GM12891 (cell line): ENCODE measurements at places on chromosomes 7 and 10.

GRCh38 chr10:93514521-93514920, 18.1 kb downstream of the CEP55 start:
- no peak for DNase-seq

- no peak for DNase-seq
These were observed 158.2 kb upstream of the PRKCQ start for GRCh38 chr10:6738112-6738768.

- no peak for DNase-seq
These were observed 24.0 kb downstream of the PKD1L1 start for GRCh38 chr7:47924266-47924665.

DNA sequence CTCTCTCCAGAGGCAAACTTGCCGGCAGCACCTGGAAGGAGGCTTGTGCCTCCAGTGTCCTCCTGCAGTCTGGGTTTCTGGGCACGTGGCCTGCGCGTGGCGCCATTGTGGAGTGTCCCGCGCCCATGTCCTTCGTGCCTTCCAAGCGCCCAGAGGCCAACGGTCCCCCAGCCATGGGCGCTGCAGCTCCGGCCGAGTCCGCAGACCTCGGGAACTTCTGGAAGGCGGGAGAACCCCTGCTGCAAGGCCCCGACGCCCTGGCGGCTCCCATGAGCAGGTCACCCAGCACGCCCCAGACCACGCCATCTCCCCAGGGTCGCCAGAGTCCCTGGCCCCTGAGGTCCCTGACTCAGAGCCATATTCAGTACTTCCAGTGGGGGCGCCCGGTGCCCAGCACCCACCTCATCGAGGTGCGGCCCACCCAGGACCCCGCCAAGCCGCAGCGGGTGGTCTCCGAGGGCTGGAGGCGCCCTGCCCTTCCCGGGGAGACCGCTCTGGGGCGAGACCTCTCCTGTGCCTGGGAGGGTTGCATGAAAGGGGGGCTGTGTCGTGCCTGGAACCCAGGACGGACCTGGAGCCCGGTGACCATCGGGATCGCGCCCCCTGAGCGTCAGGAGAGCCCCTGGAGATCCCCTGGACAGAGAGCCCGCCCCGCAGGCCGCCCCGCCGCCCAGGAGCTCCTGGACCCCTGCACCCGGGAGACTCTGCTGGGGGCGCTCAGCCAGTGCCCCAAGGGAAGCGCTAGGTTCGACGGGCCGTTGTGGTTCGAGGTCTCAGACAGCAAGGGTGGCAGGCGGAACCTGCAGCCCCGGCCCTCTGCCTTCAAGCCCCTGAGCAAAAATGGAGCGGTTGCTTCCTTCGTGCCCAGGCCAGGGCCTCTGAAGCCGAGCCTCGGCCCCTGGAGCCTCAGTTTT, at the start of gene POM121L12:
TSS of gene POM121L12 (plus strand) at position 135 of the 914 bp plus-strand sequence. CDS start at position 174, 39 bp downstream.
- no peak for DNase-seq

GRCh38 chr7:17404006-17404405, 105.6 kb downstream of the AHR start:
- DNase-seq = no peak

DNA sequence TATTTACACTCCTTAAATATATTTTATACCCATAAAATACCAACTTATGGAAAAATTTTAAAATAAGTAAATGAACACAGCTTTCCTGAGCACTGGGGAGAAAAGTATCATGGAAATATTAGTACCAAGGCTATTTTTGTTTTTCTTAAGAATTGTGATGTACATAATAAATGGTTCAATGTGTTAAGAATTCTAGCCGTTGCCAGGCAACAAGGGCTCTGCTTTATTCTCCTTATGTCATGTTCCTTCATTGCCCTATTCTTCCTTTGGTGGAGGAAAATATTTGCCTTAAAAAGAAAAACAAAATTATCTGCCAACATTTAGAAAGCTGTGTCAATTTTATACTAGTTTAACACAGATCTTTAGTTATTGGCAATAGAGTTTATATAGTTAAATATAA, 2.6 kb upstream of the ZPBP start:
- DNase-seq = no peak

DNA sequence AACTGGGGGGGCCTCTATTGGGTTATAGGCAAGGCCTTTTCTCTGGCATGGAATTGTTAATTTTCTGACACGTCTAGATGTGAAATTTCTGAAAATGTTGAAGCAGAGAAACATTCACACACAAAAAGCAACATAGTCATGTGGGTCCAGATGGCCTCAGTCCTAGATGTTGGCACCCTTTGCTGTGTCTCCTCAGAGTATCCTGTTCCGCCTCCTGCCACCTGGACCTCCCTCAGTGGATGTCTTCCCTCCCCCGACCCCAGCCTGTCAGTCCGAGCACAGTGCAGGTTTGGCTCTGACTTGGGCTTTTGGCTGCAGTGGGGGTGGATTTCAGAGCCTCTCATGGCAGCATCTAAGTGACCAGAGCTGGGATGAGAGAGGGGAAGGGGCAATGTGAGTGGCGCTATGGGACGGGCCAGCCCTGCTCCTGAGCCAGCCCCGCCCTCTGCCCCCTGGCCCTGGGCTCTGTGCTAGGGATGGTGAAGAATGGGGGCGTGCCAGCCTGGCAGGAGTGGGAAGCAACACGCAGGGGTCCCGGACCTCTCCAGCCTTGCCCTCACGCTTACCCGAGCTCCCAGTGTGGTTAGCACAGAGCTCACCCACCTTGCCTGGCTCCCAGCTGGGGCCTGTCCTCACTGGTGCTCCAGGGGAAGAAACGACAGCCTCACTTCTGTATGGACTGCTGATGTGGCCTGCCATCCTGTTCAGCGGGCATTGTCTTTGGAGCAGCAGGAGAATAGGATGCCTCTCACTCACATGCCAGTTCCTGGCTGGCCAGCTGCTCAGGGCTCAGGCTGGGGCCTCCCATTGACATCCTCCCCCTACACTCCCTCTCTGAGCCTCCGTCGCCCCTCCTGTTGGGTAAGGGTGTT, 6.2 kb downstream of the ATP6V0E2 start:
- no peak for DNase-seq
